HEK293T (cell line): ENCODE measurements at places on chromosomes 2 and 18.

GRCh38 chr2:98478907-98479306 lies 34.2 kb downstream of the INPP4A start:
- DNase-seq: no peak

DNA sequence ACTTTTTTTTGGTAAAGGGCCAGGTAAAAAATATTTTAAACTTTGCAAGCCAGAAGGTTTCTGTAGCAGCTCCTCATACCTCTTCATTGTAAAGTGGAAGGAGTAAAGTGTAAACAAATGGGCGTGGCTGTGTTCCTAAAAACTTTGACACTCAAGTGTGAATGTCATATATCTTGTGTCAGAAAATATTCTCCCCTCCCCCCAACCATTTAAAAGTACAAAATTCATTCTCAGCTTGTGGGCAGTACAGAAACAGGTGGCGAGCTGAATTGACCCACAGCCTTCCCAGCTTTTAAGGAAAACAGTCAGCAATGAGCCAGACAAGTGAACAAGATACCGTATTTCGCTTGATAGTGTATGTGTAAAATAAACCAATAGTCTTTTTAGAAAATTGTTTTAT lies 4.0 kb downstream of the YPEL5 start:
- DNase-seq: no peak

DNA sequence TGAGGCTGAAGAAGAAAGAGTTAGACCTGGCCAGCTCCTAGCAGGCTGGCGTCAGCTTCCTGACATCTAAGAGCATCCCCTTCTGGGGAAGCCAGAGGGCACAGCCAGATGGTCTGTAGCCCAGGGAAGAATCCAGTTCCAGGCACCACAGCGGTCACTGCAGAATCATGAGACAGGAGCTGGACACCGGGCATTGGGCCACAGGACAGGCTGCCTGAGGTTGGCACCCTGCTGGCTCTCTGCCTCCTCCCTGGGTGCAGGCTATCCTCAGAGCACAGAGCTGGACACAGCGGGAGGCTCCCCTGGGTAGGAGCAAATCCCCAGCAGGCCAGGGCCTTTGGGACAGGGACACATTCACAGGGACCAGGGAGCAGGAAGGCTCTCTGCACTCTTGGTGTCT lies 19.8 kb upstream of the ATOH8 start:
- DNase-seq: no peak

DNA sequence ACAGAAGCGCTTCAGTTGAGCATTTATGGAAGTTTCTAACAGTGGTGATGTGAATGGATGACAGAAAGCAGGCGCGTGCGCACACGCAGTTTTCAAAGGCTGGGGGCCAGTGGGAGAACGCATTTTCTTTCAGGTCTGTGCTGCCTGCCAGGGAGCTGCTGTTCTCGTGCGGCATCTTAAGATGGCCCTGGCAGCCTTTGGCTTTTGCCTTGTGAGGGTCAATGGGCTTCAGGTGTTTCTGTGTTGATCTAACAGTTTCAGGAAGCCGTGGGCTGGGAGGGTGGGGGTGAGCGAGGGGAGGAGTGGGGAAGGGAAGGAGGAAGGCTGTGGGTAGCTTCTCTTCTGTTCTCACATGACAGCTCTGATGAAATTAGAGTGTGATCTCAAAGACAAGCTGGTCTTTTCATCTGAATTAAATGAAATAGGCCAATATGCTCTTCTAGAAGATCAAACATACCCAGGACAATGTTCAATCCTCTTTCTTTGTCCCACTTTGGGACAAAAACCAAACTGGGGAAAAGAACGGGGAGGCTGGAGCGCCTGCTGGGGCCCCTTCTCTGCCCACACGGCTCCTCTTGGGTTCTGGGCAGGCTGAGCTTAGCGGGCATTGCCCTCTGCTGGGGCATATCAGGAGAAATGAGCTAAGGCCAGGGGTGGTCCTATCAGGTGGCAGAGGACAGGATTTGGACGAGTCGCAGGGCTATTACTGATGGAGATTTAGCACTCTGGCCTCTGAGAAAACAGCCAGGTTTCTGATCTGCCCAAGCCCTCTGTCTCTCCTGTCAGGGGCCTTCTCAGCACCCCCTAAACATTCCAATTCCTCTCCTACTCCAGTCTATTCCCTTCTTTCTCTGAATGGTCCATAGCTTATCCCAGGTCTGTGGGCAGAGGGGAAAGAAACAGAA lies 126.2 kb upstream of the LGALSL start:
- DNase-seq: no peak

DNA sequence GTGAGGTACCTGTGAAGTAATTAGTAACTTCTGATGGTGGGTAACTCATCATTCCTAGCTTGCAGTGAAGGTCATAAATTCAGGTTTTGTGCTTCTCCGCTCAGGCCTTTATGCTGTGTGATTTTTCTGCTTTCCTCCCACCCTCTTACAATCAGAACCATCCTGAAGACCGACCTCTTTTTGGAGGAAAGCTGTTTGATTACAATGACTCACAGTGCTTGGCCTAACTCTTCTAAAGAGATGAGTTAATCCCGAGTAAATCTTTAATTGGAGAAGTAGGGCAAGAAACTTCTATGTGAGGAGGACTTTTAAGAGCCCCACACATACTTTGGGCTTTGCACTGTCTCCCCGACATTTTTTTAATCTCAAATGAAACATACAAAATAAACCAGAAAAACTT lies 53.1 kb downstream of the TTC27 start:
- DNase-seq: no peak

GRCh38 chr2:123451542-123451941 lies 573.5 kb upstream of the CNTNAP5 start:
- DNase-seq: no peak
